ENCODE measurements at places on chromosomes 7 and 10.

- DNase-seq, result no peak
These were observed 40.6 kb upstream of the CNPY1 start for GRCh38 chr7:155586843-155587440.

- DNase-seq, result no peak
These were observed 121.0 kb downstream of the ITIH5 start for GRCh38 chr10:7545792-7546191.

DNA sequence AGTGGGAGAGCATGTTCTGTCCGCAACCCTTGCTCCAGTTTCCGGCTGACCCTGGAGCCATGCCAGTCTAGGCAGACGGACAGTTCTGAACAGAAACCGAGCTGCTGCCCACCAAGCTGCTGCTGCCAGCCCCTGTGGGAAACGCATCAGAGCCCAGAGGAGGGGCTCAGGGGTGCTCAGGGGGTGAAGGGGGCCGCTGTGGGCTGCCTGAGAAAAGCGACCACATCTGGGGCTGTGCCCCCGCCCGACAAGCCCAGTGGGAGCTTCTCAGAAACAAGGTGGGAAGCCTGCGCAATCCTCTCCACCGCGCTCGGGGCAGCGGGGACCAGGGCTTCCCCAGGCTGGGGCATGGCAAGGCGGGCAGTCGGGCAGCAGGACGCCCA is 38.8 kb upstream of the CFAP46 start:
- DNase-seq, result no peak

DNA sequence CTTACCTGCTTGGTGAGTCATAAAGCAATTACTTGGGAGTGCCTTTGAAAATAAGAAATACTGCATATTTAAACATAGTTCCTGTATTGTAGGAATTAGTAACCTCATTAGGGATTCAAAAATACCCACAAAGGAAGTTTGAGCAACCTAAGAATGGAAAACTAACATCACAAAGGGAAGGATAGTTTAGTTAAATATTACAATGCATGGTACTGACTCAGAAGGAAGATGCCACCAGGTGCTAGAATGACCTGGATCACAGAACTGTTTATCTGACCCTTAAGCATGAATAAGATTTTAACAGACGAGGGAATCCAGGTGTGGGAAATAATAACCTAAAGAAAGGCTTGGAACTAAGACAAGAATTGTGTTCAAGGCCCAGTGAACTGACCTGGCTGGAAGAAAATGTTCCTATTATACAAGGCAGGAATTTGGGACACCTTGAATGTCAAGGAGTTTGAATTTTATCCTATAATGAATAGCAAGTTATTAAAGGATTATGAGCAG is 106.4 kb downstream of the GSAP start:
- DNase-seq, result no peak

GRCh38 chr10:43699516-43699915 is 50.8 kb upstream of the ZNF32 start:
- no peak for DNase-seq

DNA sequence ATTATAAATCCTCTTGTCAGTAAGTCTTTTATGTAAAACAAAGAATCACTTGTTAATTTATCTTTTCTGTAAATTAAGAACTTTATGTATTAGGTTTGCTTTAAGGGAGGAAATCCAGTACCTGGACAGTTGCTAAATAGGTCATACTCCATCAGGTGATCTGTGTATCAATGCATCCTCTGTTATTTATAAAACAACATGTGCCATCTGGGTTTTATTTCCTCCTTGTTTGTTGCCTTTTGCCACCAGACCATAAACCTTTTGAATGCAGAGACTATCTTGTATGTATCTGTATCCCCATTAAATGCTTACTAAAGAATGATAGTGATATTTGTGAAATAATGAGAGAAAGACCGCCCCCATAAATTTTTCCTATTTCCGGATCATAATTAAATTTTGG is 70.0 kb downstream of the SLC35B4 start:
- no peak for DNase-seq

DNA sequence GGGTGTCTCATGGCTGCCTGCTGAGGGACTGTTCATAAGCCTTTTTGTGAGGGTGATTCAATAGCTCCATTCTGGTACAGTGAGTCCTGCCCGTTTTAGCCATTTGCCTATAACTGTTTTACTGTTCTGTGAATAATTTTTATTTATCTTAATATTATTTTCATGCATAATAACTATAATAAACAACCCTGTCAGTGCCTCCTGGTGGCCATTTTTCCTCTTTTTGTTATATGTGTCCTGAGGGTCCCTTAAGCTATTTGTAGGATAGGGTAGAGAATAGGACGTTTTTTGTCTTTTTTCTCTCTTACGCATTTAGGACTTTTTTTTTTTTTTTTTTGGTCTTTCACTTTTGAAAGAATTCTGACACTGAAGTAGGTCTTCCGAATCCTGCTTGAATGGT is 2.9 kb downstream of the C1QL3 start:
- DNase-seq, result no peak

DNA sequence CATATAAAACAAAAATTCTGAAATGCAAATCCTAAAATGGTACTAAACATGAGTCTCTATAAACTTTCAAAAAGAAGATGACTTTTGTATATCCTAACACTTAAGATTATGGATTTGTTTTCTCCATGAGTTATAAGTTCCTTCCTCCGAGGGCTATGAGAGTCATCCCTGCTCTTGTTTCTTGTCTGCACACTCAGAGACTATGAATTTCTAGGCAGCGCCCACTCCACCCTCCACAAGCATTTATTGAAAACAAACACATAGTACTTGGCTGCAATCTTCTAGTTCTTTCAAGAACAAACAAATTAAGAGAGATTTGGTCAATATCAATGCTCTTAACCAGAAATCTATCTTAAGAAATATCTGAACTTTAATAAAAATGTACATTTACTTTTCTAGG is 211.7 kb downstream of the DKK1 start:
- no peak for DNase-seq

DNA sequence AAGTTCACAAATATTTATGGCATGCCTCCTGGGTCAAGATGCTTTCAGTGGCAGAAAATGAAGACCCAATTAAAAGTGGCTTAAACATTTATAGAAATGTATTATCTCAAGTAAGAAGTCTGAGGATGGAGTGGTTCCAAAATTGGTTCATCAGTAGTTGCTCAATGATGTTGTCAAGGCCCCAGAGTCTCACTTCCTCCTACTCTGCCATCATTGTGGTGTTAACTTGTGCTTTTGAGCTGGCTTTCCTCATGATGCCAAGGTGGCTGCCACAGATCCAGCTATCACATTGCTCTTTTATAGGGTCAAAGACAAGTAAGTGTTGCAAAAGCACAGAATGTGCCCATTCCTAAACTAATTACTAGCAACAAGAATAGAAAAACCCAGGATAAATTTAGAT is 404.6 kb upstream of the NRP1 start:
- DNase-seq, result no peak

- no peak for DNase-seq
These were observed 175.3 kb upstream of the BET1 start for GRCh38 chr7:94179466-94179865.

GRCh38 chr7:31741852-31742251 is 54.8 kb downstream of the PPP1R17 start:
- DNase-seq, result no peak

DNA sequence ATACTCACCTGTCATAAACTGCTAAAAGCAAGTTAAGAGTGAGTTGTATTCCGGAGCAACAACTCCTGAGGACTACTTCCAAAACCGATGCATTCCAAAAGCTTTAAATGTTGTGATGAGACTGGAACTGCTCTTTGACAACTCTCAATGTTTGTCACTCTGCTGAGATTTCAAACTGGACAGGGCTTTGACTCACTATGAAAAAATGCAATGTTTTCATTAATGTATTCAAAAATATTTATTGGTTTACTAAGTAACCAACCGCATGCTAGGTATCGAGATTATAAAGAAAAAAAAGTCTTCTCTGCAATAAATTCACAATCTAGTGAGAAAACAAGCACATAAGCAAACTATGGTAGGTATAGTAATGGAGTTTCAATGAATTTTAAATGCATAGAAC is 107.9 kb upstream of the GNAI1 start:
- DNase-seq, result no peak

GRCh38 chr7:102326157-102326889 is 29.9 kb downstream of the SPDYE6 start:
- no peak for DNase-seq

- DNase-seq, result no peak
These were observed 161.9 kb downstream of the DNAJB6 start for GRCh38 chr7:157498657-157499056.

DNA sequence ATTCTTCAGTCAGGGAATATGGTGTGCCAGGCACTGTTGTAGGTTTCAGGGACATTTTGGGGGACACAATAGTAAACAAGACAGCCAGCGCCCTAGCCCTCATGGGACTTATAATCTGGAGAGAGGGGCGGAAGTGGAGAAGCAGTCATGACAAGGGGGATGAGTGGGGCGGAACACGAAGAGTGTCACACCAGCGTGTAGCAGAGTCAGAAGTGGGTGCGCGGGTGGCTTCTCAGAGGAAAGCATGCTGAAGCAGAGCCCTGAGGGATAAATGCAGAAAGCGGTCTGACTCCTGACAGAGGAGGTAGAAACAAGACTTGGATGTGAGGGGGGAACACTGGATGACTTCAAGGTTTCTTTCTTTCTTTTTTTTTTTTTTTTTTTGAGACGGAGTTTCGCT is 160.3 kb upstream of the LYZL2 start:
- no peak for DNase-seq

- DNase-seq, result no peak
These were observed 74.3 kb upstream of the PCGF5 start for GRCh38 chr10:91146146-91146545.

DNA sequence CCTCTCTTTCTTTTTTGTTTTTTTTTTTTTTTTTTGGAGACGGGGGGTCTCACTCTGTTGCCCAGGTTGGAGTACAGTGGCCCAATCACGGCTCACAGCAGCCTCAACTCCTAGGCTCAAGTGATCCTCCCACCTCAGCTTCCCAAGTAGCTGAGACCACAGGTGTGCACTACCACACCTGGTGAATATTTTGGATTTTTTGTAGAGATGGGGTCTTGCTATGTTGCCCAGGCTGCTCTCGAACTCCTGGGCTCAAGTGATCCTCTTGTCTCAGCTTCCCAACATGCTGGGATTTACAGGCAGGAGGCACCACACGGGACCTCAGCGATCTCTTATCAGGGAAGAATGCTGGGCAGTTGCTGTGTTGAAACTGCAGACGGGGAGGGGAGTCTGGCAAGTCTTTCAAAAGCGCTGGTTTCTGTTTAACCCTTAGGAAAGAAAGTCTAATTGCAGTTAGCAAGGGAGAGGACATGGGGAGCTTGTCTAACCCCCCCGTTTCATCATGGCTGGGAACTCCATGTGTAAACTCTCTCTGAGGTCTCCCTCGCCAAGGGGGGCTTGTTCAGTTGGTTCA is 39.6 kb upstream of the LMTK2 start:
- DNase-seq, result no peak

GRCh38 chr7:12827219-12827821 is 139.9 kb downstream of the ARL4A start:
- DNase-seq, result no peak

DNA sequence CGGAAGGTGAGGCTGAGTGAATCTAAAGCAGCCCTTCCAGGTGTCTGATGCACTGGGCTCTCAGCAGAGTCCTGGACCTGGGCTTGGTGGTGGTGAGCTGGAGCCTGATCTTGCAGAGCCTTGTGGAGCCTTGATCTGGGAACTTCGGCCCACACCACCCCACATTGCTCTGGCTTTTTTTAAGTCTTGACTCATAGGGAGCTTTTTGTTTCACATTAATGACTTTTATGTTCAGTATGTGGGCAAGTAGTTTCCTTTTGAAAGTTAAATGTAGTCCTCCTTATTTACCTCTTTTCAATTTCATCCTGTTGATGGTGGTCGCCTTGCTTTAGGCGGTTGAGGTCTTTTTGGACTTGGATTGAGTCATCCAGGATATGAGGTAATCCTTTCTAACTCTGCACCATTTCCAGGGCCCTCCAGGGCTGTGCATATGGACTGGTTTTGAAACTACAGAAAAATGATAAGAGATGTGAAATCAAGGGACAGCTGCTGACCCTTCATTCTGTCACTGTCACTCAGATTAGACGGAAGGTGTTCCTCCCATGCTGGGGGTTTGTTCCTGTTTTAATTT is 2.9 kb upstream of the NRAP start:
- DNase-seq, result no peak

DNA sequence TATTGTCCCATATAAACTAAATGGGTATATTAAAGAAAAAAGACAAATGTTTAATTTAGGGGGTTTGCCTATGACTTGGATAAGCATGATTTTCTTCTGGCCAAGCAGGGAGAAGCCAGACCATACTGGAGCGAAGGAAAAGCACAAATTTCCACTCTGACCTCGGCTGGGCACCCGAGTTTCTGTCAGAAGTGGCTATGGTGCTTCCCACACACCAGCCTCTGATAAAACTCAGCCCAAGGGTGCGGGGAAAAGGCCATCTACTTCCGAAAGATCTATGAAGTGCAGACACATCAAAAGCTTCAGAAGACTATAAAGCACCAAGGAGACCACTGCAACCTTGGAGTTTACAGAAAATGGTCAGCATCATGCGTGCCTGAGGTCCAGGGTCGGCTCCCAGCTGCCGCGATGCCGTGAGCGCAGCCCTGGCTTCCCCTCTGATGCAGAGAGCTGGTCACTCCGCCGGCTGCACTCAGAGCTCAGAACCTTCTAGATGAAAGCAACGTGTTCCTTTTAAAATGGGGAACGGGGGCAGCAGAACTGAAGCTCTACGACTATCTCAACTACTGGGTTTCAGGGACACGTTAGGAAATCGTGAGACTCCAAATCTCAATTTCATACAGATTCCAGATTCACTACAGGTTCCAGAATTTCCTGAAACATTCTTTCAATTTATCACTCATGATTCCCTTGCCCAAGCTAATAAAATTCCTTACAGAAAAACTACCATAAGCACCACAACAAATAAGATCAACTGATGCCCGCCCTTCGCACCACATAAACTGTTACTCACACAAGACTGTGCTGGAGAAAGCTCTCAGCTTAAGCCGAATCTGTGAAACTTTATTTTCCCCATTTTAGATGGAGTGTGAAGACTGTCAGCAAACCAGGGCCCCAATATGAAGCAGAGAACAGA is 84.5 kb downstream of the DIP2C start:
- DNase-seq, result no peak

DNA sequence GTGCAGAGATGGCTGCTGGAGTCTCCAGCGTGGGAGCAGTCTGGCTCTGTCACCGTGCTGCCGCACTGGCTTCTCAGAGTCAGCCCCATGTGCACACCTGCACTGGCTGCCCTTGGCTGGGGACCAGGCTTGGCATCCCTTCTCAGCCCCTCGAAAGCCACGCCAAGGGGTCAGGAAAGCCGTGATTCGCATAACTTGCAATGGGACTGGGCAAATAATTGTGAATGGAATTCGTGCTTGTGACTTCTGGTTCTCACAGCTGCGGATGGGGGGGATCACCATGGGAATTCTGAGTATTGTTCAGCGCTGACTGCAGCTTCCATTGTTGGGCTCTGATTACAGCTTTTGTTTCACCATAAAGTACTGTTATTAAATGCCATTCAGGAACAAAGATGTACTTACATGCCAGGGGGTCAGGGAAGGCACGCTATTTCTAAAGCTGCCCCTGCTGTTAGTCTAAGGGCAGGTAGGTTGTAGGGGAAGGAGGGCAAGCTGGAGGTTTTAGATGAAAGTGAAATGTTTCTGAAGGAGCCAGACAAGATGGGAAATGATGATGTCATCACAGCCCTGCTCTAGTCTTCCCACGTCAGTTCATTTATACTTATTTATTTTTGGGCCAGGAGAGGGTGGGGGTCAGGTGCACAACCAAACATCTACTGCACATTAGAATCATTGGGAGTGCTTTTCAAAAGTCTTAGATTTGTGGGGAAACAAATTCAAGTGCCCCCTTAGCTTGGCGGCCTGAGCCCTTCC is 5.8 kb upstream of the PLEKHA1 start:
- no peak for DNase-seq

- no peak for DNase-seq
These were observed 315.2 kb upstream of the SHH start for GRCh38 chr7:156127166-156128134.

GRCh38 chr10:75143353-75143752 is 31.9 kb downstream of the SAMD8 start:
- no peak for DNase-seq

Measured in HEK293T (cell line).